Stimulated activated CD8-positive, alpha-beta memory T cell treated with anti-CD3 and anti-CD28 coated beads, Interleukin-4, amount 100 ng/mL, for 1 hour (primary cell): ENCODE measurements at places on chromosomes 5 and 9.

DNA sequence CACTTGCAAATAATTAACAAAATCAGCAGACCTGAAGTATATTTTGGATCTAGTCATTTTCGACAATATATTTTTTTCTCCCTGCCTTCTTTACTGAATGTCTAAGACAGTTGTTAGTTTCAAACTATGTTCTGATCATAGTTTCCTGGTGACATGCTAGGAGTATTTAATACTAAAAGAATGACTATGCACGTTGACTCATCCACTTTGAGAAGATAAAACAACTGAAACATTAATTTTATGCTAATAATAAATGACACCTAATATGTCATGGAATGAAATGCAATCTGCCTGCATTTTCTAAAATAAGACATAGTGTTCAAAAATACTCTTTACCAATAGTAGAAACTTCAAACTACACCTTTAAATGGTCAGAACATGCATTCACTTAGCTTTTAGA, 2123.7 kb upstream of the C9orf72 start:
- DNase-seq, result no peak

DNA sequence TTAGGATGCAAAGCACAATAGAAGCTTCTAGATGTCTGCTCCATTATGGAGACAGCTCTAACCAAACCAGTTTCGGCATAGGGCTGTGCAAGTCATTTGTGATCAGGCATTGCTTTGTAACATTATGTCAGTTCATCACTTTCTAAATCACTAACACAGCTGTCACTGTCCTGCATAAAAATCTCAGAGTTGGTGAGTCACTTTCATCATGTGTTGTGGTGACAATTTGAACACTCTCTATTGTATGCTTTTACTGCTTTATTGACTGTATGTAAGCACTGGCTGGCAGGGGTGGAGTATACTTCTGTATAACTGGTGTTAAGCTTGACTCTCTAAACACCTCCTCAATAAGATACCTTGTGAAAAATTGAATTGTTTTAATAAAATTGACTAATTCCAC, 77.9 kb downstream of the SLCO4C1 start:
- no peak for DNase-seq

GRCh38 chr5:17228821-17229291, 11.4 kb downstream of the BASP1 start:
- DNase-seq, result no peak

DNA sequence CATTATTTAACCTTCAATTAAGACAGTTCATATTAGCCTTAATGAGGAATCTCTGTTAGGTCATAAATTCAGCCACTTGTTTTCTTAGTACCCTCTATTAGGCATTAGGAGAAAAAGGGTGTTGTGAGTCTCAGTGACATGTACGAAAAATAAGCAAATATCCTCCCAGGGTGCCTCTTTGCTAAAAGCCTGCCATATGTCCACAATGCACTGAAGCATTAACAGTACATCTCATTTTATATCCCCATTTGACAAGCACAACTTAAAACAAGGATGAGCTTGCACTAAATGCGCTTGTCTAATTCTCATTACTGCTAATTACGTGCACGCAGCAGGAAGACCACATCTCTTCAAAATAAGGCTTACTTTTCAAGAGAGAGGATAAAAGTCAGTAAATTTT, 48.4 kb upstream of the SRFBP1 start:
- DNase-seq, result no peak

- no peak for DNase-seq
Observed at GRCh38 chr5:133376986-133377385, 235.4 kb downstream of the FSTL4 start.

- no peak for DNase-seq
Observed at GRCh38 chr9:127086771-127087170, 35.7 kb downstream of the ANGPTL2 start.
